ENCODE measurements at places on chromosomes 12 and 14.

GRCh38 chr12:1837541-1838204 lies 17.3 kb downstream of the LRTM2 start:
- no peak for DNase-seq

- DNase-seq = no peak
Observed at GRCh38 chr12:24724814-24725213, 224.1 kb downstream of the BCAT1 start.

- DNase-seq = peak; percentile 56
Observed at GRCh38 chr12:51531978-51532497, 59.0 kb upstream of the SCN8A start.

- no peak for DNase-seq
Observed at GRCh38 chr12:62632411-62632918, 165.8 kb downstream of the MON2 start.

DNA sequence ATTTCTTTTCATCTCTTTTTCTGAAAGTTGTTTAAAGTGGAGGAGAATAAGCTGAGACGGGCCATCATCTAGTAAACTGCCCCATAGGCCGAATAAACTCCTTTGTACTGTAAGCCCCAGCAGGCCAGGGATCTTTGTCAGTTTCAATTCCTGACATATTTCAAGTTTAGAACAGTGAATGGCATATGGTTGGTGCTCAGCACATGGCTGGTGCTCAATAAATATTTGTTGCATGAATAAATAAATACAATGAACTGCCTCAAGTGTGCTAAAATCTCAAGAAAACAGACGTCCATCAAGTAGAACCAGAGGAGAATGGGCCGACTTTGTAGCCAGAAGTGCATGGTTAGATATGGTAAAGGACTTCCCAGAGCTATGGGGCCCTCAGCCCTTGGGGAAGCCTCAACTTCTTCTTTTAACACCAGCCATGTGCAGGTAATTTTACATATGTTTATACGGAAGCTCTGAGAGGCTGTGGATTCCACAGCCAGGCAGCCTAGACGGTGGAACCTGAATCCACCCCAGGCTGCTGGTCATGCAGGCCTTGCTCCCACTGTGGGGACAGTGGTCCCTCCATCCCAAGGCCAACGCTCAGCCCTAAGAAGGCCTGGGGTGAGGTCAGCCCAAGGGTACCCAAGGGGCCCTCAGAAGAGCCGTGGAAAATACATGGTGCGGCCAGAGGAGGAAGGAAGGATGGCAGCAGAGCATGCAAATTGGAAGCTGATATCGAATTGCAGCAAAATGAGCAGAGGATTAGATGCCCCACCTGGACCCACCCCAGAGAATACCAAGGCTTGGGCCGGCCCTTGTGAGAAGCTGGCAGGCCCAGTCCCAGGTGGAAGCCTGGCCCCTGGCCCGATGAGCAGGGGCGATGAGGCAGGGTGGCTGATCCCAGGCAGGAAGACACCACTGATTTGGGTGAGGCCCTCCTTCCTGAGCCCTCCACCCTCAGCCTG lies 8.7 kb upstream of the AQP2 start:
- no peak for DNase-seq

- DNase-seq = no peak
Observed at GRCh38 chr12:85644508-85644907, 191.7 kb downstream of the RASSF9 start.

- no peak for DNase-seq
Observed at GRCh38 chr12:20520532-20520931, 152.2 kb downstream of the PDE3A start.

DNA sequence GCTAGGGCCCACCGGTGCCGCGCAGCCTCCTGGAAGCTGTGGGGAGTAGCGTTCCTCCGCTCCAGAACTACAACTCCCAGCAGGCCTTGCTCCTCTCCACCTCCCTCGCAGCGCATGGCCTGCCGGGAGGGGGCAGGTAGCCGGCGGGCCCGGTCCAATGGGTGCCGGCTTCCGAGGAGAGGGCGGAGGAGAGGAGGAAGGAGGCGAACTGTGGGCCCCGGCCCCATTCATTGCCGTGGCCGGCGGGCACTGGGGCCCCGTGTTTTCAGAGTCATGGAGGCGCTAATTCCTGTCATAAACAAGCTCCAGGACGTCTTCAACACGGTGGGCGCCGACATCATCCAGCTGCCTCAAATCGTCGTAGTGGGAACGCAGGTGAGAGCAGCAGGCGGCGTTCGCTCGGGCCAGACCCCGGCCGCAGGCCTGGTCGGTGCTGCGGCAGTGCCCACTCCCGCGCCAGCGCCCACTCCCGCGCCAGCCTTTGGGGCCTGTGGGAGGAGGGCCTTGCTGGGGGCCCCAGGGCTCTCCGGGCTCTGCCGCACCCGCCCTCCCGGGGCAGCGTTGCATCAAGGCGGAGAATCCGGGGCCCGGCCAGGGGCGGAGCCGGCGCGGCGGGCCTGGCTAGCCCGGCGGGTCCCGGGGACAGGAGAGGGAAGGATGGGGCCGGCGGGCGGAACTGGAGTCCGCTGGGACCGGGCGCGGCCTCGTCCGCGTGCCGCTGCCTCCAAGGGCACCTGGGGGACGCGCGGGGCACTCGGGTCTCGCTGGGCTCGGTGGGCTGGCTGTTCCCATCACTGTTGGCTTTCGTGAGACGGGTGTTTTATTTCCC lies at the start of gene DNM1L:
DNM1L (plus strand) TSS at position 211 of the 829 bp plus-strand sequence; CDS start at position 274, 63 bp downstream.
- DNase-seq = peak; percentile 79

GRCh38 chr14:98940693-98941437 lies 331.1 kb downstream of the BCL11B start:
- no peak for DNase-seq

- no peak for DNase-seq
Observed at GRCh38 chr12:57584690-57585089, 6.3 kb upstream of the PIP4K2C start.

DNA sequence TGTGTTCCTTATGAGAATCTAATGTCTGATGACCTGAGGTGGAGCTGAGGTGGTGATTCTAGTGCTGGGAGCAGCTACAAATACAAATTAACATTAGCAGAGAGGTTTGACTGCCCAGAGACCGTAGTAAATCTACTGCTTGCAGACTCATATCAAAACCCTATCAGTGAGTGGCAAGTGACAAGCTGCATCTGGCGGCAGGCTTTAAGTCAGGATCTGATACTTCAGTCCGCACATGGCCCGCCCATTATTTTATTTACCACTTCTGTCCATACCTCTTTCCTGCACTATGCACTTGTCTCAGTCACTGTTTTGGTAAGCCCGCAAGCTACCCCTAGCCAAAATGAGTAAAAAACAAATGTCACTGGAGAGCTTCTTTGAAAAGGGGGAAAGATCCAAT lies 11.4 kb downstream of the CEP128 start:
- no peak for DNase-seq

- no peak for DNase-seq
Observed at GRCh38 chr14:63782683-63783389, 55.0 kb upstream of the SGPP1 start.

GRCh38 chr12:123167329-123167728 lies 16.4 kb upstream of the PITPNM2 start:
- no peak for DNase-seq

DNA sequence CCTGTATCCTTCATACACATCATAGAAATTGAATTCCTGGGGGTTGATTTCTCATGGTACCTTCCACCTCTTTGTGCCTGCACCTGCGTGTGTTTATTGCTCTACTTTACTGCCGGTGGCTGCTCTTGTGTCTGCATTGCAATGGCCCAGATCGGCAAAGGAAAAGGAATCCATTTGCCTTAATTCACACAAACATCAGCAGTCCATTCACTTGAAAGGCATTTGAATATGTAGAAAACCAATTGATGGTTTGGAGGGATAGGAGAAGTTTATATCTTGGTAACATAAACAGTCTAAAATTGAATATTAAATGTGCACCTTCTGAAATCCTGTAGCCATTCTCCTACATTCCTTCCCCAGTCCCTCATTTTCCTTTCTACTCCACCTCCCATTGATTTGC lies 74.0 kb downstream of the SNAPC1 start:
- DNase-seq = no peak

- no peak for DNase-seq
Observed at GRCh38 chr12:42482748-42483520, 106.6 kb downstream of the PRICKLE1 start.

DNA sequence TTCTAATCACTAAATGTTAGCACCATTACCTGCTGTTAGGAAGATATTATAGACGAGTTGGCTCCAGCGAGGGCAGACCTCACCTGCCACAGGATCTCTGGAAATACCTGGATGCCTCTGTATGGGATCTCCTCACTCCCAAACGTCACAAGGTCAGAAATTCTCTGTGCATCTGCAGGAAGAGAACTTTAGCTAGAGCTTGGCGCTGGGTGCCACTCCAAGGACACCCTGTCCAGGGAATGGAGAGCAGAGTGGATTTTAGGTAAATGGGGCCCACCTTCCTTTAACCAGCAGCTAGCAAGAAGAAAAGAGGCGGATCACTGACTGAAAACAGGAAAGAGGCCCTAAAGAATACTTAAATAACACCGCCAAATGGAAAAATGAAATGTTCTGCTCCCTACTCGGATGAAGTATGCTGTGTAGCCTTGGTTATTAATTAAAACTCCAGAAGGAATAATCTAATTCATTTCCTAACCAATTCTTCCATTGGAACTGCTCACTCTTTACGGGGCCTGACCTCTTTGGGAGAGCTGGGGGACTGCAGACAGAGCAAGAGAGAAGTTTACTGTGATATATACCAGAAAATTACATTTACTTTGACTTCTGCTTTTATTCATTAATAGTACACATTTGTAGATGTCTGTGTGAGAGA lies 4.2 kb upstream of the FOXG1 start:
- DNase-seq = no peak

DNA sequence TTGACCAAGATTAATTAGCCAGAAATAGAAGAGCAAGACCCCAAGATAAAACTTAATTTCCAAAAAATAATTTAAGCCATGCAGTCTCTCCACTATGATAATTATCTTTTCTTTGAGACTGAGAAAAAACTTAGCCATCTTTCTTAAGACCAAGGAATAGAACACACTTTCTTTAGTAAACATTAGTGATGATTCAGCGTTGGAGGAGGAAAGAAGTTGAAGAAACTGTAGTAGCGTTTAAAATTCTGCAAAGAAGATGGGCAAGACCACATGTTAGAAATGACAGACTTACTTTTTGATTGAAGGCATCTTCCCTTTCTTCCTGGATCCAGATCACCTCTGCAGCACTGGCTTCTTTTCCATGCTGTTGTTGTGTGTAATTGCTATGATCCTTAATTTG lies 124.8 kb upstream of the RASSF8 start:
- no peak for DNase-seq

DNA sequence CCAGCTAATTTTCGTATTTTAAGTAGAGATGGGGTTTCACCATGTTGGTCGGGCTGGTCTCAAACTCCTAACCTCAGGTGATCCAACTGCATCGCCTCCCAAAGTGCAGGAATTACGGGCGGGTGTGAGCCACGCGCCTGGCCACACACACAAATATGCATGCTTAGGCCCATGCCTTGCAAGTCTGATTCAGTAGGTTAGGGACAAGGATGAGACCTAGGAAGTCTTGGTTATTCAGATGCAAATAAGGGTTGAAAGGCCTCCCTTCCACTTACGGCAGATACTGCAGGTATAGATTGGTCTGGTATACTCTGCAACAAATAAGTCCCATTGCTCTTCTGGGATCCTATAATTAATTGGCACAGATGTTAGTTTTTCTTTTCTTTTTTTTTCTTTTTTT lies 32.9 kb downstream of the TXNRD1 start:
- DNase-seq = no peak

DNA sequence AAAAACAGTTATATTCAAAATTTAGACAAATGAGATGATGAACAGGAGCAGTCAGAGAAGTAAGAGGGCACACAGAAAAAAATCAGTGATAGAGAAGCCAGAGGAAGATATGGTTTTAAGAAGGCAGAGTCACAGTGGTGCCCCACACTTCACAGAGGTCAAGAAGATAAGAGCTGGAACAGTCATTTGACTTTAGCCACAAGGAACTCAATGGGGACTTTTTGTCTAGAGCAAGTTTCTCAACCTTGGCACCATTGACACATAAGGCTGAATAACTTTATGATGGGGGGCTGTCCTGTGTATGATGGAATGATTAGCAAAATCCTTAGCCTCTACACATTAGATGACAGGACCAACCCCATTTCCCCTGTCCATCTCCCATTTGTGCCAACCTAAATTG lies 172.8 kb upstream of the PLEKHG7 start:
- DNase-seq = no peak

Data from stimulated activated CD4-positive, alpha-beta T cell treated with anti-CD3 and anti-CD28 coated beads, TNF-alpha, amount 100 ng/mL, for 1 hour (primary cell).